ENCODE measurements at places on chromosomes 11 and 22.

DNA sequence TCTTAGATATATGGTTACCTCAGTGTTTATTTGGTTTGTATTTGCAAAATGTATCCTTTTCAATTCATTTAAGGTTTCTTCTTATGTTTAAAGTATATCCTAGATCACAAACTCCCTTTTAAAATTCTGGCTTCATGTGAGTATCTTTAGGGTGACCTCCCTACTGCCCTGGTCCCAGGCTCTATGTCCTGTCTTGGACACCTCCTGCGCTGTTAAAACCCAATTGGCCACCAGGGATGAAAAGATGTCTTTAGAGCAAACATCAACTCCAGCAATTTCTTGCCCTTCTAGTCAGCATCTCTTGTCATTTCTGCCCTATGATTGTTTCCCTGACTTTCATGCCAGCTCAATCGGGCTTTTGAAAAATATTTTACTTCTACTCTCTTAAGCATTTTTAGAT is 28.8 kb upstream of the SYT13 start:
- no peak for DNase-seq

- no peak for DNase-seq
Observed at GRCh38 chr11:70464509-70465361, 66.4 kb downstream of the CTTN start.

DNA sequence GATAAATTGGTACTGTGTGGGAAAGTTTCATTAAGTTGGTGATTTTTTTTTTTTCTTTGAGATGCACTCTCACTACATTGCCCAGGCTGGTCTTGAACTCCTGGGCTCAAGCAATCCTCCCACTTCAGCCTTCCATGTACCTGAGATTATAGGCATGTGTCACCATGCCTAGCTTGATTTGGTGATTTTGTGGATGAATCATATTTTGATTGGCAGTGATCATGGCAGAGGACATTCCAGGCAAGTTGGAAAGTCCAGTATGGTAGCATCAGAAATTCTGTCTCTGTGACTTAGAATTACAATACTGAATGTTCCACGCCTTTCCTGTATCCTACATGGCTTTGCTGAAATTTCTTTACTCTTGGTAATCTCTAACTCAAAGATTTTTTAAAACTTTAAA is 49.4 kb downstream of the HORMAD2 start:
- no peak for DNase-seq

DNA sequence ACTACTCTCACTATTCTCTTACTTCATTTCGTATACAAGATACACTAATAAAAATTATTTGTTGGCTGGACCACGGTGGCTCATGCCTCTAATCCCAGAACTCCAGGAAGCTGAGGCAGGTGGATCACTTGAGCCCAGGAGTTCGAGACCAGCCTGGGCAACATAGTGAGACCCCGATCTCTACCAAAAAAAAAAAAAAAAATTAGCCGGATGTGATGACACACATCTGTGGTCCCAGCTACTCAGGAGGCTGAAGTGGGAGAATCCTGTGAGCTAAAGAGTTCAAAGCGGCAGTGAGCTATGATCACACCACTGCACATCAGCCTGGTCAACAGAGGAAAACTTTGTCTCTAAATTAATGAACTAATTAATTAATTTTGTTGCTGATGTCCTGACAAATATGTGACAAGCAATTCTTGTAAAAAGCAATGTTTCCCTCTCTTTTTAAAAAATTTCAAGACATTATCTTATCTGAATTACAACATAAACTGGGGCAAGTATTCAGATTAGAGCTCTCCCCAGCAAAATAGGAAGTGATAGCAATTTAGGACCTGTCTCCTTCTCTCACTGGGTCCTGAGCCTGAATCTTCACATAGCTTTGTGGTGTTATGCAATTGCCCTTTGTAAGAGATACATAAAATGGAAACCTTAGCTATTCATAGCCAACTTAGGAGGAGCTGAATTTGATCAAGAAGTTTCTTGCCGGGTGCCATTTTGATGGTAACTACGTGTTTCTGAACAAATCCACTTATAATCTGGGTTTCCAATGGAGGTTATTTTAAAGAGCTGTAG is 17.6 kb upstream of the TMA7B start:
- no peak for DNase-seq

DNA sequence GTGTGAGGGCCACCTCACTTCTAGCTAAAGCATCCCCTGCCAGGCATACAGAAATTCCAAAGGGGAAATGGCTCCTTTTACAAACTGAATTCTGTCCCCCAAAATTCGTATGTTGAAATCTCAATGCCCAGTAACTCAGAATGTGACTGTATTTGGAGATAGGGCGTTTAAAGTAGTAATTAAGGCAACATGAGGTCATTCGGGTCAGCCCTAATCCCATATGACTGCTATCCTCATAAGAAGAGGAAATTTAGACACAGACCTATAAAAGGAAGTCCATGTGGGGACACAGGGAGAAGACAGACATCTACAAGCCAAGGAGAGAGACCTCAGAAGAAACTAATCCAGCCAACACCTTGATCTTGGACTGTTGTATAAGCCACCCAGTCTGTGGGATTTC is 119.1 kb downstream of the CHST1 start:
- DNase-seq = no peak

GRCh38 chr11:84714316-84714780 is 912.8 kb downstream of the DLG2 start:
- DNase-seq = no peak

All from activated naive CD4-positive, alpha-beta T cell (primary cell).